ENCODE measurements at places on chromosomes 16 and 17.

DNA sequence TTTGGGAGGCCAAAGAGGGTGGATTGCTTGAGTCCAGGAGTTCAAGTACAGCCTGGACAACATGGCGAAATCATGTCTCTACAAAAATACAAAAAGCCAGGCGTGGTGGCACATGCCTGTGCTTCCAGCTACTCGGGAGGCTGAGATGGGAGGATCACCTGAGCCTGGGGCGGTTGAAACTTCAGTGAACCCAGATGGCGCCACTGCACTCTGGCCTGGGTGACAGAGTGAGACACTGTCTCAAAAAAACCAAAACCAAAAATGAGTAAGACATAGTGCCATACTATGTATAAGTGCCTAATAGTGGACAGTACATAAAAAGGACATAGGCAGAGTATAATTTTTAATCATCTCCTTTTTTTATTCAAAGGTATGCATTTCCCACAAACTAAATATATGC is 4.0 kb downstream of the CTC1 start:
- no peak for DNase-seq

- no peak for DNase-seq
These were observed 7.8 kb downstream of the NUDT16L1 start for GRCh38 chr16:4700997-4701743.

DNA sequence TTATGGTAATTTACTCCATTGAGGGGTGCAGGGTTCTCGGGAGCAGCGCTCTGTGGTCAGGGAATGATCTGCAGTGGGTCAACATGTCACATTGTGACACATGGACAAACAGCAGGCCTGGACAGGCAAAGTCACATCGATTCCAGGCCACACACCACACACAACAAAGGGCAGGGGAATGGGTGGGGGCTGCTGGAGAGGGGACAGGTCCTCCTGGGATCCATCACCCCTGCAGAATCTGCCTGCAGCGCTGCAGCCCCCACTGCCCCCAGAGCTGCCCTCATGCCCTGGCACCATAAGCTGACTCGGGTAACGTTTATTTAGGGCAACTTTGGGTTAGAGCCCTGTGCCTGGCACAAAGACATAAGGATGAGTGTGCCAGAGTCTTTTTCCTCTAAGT is 9.1 kb downstream of the PEMT start:
- no peak for DNase-seq

- no peak for DNase-seq
These were observed 41.8 kb upstream of the ARL4D start for GRCh38 chr17:43356999-43357398.

All from left lung (tissue), 14 donors.